ENCODE measurements at places on chromosomes 5 and 9. TPM values are rescaled to one million over a fixed set of nuclear protein-coding genes. Genes with fewer than 3 reads are reported as not detected.

GRCh38 chr9:133658442-133659431 is 22.6 kb downstream of the DBH start:
- DNase-seq = no peak

DNA sequence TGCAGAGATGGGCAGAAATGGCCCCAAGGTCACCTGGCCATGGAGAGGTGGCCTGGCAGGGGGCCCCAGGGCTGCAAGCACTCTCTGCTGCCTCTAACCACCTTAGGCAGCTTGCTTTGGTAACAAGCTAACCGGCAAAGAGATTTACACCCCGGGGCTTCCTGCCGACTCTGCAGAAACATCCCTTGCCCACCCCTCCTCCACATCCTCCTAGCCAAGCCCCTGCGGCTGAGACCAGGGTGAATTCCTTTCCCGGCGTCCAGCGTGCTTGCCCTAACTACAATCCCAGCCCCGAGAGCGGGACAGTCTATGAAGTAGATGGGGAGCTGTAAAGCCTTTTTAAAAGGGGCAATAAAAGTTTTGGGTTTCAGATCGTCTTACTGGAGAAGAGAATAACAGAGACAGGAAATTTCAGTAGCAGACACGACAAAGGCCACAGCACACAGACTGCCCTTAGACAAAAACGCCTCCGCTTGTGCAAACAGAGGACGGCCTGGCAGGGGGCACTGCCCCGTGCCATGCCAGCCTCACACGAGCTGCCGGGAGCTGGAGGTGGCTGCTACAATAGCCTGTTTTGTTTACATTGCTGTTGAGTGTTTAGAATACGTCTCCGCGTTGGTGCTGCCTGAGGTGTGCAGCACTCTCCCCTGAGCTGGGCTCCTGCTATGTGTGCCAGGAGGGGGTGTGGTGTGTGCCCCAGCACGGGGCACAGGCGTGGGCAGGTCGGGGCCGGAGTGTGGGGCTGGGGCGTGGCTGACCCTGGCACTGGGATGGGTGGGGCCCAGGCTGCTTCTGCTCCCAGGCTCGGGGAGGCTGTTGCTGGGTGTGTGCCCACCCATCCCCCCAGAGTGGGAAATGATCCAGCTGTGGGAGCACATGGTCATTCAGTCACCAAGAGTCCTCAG is 15.3 kb downstream of the MYMK start:
- DNase-seq = peak; percentile 77

DNA sequence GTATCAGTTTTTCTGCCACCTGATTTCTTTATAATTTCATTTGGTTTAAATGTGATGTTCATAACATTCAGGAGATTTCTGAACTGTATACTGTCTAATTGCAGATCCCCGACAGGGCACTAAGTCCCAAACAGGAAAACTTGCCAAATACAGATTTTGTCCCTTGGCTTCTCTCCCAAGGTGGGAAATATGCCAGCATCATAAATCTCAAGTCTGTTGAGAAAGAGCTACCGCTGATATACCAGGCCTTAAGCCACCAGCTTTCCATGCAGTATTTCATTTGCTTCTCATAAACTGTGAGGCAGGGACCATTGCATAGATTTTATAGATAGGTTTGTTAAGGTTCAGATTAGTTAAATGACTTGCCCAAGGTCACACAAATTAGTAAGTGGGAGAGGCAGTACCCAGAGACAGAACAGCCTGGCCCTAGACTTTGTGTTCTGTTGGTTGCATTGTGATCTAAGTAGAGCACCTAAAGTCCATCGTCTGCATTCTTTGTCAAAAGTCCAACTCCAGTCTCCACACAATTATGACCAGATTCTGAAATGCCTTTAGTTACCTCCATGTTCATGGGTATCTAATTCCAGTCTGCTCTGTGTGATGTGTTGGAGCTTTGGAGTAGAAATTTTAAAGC is 16.2 kb downstream of the GPR21 start:
- DNase-seq = no peak

Gene SMIM33
- total RNA-seq = not detected

Gene IFNB1
- not detected for total RNA-seq

Gene FBXW11
- 88.0 TPM for total RNA-seq

Measured in GM23338 (cell line).